Epithelial cell of prostate (primary cell): ENCODE measurements at places on chromosomes 7 and 10.
A peak's percentile ranks its signal among the peaks of the same experiment; 100 is the strongest.

- peak; percentile 3 for DNase-seq
Measured at GRCh38 chr7:35752742-35753141, 48.1 kb upstream of the SEPTIN7 start.

DNA sequence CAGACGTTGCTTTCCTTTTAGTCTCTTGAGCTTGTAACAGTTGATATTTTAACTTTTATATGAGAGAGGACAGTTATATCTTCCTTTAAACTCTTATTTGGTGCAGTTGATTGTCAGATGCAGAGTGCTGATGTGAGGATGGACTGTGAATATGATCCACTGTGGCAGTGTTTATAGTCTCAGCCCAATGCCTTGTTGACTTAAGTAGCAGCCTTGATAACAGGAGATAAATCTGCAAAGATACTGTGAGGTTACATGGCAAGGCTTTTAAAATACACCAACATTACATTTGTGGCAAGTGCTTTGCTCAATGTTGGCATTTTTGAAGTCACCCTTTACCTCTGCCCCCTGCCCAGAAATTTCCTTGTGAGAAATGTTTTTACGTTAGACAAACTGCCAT is 206.7 kb downstream of the AUTS2 start:
- DNase-seq: no peak

DNA sequence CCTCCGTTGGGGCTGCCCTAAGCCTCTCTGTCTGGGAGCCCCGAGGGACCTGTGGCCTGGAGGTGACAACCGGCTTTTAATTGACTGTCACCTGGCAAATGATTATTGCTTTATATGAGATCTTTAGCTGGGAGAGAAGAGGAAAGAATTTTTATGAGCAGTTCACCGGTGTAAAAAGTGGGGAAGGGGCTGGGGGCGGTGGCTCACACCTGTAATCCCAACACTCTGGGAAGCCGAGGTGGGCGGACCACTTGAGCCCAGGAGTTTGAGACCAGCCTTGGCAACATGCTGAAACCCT is 2.6 kb upstream of the COX19 start:
- no peak for DNase-seq

DNA sequence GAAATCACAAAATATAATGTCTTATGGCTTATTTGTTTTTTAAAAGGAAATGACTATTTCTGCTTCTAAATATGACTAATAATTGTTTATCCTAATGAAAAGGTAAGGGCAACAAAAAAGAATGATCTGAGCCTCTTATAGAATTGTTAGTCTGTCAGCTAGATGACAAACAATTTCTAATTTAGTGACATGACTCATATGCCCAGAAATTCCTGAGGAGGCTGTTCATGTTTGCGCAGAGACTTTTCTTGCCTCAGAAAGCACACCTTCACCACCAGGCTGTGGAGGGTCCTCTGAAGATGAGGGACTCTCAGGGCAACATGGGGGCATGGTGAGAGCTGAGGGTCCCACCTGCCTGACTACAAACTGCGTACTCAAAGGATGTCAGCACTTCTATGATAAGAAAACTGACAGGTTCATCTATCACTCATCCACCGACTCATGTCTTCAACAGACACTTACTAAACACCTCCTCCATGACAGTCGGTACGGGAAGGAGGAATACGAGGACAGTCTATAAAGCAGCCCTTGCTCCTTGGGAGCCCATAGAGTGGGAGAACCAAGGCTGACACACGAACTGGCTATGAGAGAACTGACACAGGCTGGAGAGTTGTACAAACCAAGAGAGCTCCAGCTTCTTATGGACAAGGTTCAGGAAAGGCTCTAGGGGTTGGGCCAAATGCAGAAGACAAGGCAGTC is 102.0 kb downstream of the PKD1L1 start:
- DNase-seq: peak; percentile 16

DNA sequence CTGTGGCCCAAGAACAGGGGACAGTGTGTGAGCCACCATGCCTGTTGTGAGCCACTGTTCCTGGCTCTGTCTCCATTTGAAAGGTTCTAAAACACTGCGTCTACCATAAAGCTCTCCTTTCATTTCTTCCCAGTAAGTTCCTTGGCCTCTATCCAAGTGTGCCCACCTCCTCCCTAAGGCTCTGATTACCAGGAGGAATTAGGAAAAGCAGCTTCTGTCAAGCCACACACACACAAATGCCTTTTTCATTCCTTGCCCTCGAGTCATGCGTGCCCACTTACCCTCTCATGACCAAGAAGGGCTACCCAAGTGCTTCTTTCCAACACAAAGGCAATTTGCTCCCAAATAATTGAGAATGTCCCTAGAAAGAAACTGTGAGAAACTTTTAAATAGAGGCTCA is 70.8 kb upstream of the PARD3 start:
- no peak for DNase-seq

DNA sequence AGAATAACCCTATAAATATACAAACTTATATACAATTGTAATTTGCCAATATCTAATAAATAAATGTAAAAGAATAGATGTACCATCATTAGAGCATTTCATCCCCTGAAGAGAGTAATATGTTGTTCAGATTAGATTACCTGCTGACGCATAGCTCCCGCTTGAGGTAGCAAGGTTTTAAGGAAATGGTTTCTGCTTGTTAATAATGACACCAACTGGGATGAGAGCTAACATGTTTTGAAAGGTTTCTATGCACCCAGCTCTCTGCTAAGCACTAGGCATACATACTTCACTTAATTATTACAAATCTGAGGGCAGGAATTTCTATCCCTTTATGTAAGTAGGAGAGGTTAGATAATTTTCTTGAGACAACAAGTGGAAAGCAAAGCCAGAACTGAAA is 1003.3 kb upstream of the SORCS1 start:
- peak; percentile 8 for DNase-seq

DNA sequence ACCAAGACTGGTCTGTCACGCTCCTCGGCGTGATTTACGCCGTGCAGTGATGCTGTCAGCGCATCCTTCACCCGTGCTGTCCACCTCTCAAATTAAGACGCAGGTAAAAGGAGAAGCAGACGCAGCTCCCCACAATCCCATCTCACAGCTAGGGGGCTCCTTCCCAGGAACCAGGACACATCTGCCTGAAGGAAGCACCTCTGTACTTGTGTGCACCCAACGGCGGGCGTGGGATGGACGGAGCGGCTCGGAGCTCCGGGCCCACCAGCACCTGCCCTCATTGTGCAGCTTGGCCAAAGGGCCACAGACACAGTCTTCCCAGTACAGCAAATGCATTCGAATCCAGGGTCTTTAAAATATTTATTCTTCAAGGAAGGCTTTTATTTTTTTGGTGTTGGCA is 55.3 kb downstream of the STK32C start:
- no peak for DNase-seq

- DNase-seq: no peak
Measured at GRCh38 chr7:2967705-2968104, 76.0 kb downstream of the CARD11 start.

GRCh38 chr10:103895411-103896186 is 22.4 kb downstream of the STN1 start:
- no peak for DNase-seq

- no peak for DNase-seq
Measured at GRCh38 chr7:71182438-71182935, 50.5 kb downstream of the GALNT17 start.

- DNase-seq: no peak
Measured at GRCh38 chr10:100791369-100792058, 46.1 kb downstream of the PAX2 start.

DNA sequence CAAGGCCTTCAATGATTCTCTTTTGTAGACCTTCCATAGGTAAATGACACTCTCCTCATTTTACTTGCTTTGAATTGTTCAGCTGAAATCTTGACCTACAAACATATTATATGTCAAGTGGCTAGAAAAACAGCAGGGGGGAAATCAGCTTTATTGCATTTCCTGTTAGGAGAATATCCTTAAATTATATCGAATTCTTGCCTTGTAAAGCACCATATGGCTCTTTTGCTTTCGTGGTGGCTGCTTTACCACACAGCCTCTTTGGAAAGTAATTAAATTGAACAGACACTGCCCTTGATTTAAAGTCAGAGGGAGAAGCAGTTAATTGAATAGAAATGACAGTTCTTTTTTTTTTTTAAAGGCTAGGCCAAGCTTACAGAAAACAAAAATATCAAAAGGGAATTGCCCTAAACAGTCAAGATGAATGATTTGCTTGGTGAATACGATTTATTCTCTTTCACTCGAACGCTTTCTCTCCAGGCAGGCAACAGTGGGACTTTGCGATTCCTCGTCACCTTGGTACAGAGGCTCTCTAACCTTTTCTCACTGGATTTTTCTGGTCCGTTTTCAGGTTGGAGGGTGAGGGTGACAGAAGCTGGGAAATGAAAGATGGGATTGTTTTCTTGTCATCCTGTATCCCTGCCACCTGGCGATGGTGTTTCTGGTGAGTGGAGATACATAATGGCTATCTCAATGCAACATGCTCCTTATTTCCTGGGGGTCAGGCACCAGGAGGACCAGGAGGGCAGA is 126.0 kb downstream of the GATA3 start:
- no peak for DNase-seq

DNA sequence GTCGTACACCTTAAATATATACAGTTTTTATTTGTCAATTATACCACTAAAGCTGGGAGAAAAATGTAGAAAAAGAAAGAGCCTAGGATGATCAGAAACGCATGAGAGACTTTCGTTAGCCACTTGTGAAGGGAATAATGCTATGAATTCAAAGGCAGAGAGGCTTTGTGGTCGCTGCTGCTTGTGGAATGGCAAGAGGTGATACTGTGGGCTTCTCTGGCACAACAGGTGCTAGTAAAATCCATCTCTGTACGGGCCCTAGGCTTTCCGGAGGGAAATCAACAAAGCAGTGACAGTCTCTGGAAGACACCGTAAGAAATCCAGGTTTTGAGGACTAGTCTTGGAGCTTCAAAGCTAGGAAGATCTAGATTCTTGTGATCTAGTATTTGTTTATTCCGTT is 52.6 kb downstream of the LRRC72 start:
- DNase-seq: no peak

DNA sequence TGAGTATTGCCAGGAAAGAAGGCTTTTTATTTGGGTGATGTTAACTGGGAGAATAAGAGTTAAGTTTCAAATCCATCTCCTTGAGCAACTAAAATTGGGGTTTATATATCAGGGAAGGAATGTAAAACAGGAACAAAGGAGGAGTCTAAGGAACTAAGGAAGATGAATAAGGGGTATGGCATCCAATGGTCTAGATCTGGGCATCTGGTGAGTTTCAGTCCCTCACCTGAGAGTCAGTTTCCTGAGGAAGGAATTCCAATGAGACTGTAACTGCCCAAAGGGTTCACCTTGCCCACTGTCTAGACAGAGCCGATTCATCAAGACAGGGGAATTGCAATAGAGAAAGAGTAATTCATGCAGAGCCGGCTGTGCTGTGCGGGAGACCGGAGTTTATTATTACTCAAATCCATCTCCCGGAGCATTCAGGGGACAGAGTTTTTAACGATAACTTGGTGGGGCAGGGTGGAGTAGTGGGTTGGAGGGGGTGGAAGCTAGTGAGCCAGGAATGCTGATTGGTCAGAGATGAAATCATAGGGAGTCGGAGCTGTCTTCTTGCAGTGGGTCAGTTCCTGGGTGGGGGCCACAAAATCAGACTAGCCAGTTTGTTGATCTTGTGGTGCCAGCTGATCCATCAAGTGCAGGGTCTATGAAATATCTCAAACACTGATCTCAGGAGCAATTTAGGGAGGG is 188.3 kb upstream of the STK17A start:
- DNase-seq: peak; percentile 81

DNA sequence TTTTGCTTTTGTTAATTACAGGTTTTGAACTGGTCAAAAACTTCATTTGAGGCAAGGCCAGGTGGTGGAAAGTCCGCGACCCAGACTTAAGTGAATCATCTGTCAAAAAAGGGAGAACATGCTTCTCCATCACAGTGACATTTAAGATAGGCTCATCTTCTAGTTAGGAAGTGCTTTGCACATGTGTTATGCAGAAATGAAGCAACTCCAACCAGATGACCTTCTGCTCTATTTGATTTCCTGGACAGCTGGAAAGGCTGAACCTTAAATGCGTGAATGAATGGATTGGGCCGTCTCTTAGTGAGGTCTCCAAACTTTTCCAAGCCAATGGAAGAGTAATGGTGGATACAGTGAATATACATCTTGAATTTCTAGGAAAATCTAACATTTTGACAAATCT is 101.6 kb upstream of the FAM13C start:
- no peak for DNase-seq

DNA sequence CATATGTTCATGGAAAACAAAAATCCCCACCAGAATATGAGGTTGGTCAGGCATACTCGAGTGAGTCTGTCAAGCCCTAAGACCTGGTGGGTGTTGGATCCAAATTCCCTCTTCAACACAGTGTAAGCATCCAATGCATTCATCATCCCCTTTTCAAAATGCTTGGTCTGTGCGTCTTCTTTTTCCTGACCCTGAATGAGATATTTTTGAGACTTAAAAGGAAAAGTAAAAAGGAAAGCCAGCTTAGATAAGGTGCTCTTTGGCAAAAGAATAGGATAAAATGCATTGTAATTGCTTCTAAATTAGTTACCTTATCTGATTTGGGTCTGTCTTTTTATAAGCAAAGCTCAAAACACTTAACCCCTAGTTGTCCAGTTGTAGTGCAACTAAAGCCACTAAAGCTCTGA is 331.5 kb downstream of the PTEN start:
- DNase-seq: no peak

DNA sequence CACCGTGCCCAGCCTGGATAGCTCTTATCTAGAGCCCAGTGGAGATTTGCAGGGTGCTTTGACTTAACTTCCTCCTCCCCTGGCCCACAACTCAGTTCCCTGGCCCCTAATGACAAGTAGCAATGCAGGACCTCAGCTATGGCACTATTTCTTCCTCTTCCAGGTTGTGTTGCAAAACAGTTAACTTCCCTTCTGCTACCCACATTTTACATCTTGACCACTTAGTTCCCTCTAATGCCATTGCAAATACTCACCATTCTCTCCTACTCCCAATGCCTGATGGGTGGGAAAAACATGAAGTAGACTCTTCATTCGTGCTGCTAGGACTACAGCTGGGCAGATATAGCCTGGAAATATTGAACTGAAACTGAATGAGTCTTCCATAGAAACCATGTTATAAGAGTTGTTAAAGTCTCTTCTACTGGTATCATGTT is 39.1 kb upstream of the FGL2 start:
- DNase-seq: no peak

DNA sequence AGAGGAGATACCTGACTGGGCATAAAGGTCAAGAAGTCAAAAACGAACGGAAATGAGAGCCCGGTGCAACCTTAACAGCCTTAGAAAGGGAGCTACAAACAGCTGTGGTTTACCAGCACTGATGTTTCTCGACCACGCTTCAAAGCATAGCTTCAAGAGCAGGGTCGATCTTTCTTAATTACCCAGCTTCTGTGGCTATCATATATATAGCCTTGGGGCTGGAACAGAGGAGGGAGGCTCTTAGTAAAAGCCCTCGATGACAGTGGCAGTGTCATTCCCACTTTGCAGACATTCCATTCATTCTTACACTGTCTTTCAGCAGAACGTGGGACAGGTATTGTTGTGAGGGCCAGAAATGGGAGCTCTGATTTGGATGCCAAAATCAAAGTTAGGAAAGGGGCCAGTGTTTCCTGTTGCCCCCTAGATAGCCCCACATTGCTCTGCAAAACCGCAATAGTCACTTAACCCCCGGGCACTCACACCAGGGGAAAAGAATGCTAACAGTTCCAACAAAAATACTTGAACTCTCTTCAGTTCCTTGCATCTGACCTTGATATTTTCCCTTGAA is 141.5 kb downstream of the MTPAP start:
- DNase-seq: no peak
